Fibroblast of skin of right biceps (primary cell): ENCODE measurements at places on chromosomes 2 and 18.

- peak; percentile 89 for DNase-seq
These were observed 87.9 kb upstream of the KCNH7 start for GRCh38 chr2:162926501-162926900.

DNA sequence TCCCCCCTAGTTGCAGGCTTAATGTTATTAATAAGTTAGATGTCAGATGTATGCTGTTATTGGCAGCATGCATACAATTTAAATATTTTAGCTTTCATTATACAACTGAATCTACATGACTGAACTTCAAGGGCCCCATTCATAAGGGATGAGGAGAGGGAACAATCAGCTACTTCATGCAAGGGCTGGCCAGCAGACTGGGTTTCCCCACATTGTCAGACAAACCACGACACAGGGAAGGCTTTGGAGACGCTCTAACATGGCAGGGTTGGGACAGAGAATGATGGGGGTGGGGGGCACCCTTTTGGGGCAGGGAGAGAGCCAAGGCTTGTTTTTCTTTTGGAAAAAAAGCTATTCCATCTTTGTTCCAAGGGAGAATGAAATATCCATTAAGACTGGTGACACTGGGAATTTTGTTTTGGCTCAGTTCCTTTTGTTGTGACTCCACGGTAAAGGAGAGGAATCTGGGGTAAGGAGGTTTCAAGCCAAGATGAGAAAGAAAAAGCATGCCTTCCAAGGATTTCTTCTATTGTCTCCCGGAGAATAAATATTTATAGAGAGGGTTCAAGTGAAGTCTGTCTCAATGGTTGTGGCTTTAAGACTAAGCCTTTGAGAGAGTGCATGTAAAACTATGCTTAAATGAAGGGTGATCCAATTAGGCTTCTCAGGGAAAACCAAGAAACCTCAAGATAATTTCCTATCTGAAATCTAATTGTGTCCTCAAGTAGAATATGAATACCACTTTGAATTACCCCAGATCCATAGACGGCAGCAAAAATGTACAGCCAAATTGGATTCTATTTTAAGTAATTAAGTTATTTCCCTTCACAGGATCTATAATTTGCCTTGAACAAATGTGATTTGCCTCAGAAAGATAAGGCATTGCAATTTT, 5.4 kb downstream of the CXCR4 start:
- DNase-seq = no peak

DNA sequence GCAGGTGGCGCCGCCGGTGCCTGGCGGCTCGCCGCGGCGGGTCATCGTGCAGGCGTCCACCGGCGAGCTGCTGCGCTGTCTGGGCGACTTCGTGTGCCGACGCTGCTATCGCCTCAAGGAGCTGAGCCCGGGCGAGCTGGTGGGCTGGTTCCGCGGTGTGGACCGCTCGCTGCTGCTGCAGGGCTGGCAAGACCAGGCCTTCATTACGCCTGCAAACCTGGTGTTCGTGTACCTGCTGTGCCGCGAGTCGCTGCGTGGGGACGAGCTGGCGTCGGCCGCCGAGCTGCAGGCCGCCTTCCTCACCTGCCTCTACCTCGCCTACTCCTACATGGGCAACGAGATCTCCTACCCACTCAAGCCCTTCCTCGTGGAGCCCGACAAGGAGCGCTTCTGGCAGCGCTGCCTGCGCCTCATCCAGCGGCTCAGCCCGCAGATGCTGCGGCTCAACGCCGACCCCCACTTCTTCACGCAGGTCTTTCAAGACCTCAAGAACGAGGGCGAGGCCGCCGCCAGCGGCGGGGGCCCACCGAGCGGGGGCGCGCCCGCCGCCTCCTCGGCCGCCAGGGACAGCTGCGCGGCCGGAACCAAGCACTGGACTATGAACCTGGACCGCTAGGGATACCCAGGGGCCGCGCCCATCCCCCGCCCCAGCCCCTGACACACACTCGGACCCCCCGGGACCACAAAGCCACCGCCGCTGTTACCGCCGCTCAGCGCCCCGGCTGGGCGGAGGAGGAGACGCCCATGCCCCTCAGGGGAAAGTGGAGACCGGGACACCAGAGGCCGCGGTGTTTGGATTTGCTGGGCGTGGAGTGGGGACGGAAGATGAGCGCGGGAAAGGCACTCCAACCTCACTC, 1.1 kb downstream of the CDK5R2 start:
- no peak for DNase-seq

DNA sequence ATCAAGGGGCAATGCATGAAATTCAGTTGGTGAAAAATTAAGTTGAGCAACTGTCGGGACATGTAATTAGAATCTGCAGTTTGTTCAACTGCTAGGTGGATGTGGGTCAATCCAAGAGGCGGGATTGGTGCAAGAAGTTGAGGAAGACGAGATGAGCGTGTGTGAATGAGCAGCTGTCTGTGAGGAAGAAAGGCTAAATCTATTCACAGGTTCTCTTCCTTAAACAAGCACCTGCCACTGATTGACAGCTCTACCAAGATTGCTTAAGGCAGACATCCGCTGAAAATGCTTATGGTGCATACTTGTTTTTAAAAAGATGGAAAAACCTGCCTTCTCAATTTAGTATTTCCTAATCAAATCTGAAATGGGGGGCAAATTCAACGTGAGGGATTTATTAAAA, 323.4 kb upstream of the THUMPD2 start:
- DNase-seq = no peak

DNA sequence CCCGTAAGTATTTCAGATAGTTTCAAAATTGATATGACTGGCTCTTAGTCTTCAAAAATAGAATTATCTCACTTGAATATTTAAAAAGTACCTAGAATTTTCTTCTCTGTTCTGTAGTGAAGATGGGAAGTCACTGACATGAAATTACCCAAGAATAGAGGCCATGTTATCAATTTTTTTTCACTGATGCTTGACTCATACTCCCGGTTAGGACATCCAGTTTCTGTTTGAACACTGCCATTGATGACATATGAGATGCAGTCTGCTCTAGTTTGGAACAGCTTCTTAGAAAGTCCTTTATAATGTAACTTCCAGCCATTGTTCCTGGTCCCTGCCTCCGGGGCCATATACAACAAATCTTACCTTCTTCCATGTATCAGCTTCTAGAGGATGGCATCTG, 26.0 kb downstream of the MAP3K20 start:
- DNase-seq = peak; percentile 25

- peak; percentile 86 for DNase-seq
These were observed 64.0 kb upstream of the ZEB2 start for GRCh38 chr2:144583741-144584453.

- DNase-seq = no peak
These were observed 19.9 kb downstream of the NABP1 start for GRCh38 chr2:191697870-191698269.

GRCh38 chr2:203105996-203106395, 91.3 kb downstream of the NBEAL1 start:
- DNase-seq = no peak

- no peak for DNase-seq
These were observed 5.9 kb downstream of the SP9 start for GRCh38 chr2:174340400-174341292.

- DNase-seq = peak; percentile 51
These were observed 12.5 kb downstream of the NPC1 start for GRCh38 chr18:23573626-23574431.

DNA sequence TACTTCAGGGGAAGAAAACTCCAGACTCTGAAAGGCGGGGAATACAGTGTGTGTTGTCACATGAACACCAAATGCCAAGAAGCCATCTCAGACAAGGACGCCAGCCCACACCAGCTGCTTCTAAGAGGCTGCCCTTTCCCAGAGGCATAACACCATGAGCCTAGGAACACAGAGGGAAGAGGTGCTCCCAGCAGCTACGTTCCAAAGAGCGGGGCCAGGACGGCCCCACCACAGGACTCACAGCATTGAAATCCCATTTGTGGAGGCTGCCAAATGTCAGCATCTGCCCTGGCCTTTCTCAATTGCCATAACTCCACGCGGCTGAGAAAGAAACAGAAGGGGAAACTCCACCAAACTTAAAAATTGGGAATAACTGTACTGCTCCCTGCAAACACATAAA, 20.1 kb upstream of the ID2 start:
- DNase-seq = peak; percentile 64

GRCh38 chr2:80499095-80499494, 194.5 kb upstream of the LRRTM1 start:
- DNase-seq = peak; percentile 62

GRCh38 chr2:30218338-30218713, 13.0 kb upstream of the LBH start:
- no peak for DNase-seq

GRCh38 chr2:47561906-47562305, 158.9 kb downstream of the MSH2 start:
- DNase-seq = no peak

- DNase-seq = no peak
These were observed 166.8 kb downstream of the NRP2 start for GRCh38 chr2:205849136-205849535.

DNA sequence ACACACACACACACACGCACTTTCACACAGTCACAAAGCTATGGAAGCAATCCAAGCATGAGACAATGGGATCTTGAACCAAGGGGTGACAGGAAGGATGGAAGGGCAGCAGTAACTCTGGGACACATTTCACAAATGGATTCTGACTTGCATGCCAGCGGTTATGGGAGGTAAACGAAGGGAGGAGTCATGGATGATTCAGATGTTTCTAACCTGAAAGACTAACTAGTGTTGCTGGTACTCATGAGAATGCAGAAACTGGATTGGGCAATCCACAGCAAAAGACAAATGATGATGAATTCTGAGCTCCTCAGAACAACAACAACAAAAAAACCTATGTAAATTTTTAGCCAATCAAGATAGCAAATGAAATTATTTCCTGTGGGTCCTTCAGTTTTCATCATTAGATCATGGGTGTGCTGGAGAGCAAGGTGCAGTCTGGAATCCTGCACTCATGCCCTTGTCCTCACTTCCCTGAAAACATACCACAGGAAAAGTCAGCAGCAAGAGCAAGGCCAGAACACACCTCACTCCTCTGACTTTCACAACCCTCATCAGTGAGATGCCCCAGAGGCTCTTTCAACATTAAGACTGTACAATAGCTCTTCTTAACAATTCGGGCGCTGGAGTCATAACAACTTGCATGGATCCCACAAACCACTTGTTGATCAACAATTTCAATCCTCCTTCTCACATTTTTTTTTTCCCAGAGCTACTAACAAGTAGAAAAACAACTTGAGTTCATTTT, 32.6 kb downstream of the ABCA12 start:
- no peak for DNase-seq

GRCh38 chr18:62331581-62332356, 6.7 kb downstream of the TNFRSF11A start:
- DNase-seq = no peak

DNA sequence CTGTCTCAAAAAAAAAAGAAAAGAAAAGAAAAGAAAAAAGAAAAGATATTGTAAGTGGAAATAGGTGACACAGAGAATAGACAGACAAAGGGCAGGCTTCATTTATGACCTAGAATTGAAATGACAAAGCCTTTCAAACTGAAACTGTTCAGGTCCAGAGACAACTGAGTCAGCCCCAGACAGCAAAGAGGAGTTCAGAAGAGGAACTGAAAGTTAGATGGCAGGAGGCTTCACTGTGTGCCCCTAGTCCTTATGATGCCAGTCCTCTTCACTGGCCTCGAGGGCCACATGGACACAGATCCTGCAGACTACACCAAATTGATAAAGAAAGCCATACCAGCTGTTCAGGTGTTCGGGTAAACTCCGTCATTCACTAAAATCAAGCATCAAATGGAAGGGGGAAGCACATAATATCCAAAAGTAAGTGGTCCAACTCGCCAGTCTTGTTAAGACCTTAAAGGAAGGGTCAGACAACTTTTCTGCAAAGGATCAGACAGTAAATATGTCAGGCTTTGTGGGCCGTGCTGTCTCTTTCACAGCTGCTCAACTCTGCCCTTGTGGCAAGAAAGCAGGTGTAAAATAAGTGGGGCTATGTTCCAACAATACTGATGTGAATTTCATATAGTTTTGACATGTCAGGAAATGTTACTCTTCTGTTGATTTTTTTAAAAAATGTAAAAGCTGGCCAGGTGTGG, 231.9 kb upstream of the MGAT5 start:
- DNase-seq = no peak

GRCh38 chr18:7273301-7273921, 42.5 kb downstream of the LRRC30 start:
- peak; percentile 69 for DNase-seq

DNA sequence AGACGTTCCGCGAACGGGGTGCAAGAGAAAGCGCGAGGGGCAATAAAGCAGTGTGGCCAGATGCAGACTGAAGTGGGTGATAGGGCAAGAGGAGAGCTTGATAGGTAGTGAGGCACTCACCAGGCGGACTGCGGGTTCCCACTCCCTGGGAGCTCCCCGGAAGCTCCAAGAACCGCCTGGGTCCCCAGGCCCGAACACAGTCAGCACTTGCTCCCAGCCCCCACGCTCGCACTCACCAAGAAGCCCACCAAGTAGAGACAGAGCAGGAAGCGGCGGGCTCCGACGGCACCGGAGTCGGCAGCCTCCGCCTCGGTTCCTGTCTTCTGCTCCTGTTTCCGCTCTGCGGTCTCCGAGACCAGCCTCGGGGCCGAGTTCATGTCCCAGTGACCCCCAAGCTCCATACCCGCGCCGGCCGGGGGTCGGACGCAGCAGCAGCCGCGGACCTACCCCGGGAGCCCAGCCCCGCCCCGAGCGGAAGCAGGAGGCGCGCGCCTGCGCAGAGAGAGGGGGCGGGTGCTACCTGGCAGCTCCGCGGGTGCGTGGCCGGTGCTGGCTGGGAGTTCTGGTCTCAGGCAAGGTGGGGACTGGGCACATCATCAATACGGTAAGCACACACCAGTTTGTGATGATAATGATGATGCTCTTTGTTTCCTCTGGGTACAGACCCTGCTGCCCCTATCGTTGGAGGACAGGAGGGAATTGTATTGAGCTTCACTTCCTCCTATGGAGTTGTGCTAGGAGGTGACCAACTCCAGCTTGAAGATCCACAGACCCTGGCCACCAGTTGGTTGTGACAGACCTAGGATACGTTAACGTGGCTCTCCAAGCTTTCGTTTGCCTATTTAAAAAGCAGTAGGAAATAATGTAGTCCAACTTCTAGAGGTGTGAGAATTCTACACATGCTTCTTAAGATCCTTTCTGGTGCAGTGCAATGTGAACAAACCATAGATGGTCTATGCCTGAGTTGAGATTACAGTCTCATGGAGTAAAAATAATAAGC, 25.1 kb upstream of the TMEM182 start:
- DNase-seq = peak; percentile 60

GRCh38 chr2:27897717-27898116, 7.2 kb downstream of the BABAM2 start:
- DNase-seq = no peak

GRCh38 chr2:104092886-104093285, 761.0 kb upstream of the POU3F3 start:
- DNase-seq = peak; percentile 45

DNA sequence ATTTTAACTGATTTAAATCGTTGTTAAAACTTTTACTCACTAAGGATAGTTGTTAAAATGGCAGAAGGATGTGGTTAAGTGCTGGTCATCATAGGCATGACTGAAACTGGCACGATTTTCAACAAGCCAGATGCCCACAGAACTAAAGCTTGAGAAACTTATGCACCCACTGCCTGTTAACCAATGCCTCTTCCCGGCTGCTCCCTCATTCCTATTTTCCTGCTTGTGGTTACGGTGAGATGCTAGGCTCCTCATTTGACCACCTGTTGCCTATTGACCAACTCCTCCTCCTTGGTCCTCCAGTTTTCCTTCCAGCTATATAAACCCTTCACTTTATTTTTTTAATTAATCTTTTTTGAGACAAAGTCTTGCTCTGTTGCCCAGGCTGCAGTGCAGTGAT, 238.7 kb downstream of the TFCP2L1 start:
- no peak for DNase-seq

GRCh38 chr2:43124687-43125057, 101.7 kb downstream of the ZFP36L2 start:
- no peak for DNase-seq
